ENCODE measurements at places on chromosomes 12 and 14.

GRCh38 chr12:89098441-89099112 is 253.7 kb downstream of the DUSP6 start:
- no peak for DNase-seq

GRCh38 chr12:1445807-1446206 is 148.6 kb downstream of the FBXL14 start:
- DNase-seq: no peak

DNA sequence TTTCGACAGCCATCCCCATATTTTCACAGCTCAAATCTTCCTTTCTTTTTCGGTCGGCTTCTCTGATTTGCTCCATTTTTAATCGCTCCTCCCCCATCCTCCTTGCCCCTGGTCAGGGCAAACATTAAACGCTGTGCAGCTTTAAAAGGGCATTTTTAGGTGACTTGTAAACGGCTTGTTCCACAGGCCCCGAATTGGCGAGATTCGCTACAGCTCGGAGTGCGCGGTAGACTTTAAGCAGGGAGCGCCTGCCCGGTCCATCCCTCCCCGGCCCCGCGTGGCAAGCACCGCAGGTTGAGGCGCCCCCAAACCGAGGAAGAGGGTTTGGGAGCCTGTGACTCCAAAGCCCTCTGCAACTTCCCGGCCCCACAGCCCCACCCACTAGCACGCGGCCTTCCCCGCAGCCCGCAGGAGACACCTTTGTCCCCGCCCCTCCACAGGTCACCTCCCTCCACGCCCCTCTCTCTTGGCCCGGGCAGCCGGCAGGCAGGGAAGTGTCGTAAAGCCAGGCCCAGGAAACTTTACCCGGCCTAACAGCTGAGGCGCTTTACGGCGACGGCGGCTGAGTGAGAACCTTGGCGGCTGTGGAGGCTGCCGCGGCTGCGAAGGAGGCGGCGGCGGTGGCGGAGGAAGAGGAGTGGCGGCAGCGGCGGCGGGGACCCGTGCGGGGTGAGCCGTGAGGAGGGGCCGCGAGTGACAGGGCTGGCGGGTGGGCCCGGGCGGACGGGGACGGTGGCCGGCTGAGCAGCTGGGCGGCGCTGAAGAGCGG is at the start of gene NAA30:
Gene NAA30 (plus strand): TSS at position 550 of the 769 bp plus-strand sequence. CDS start 372 bp downstream, outside the sequence.
- peak; percentile 85 for DNase-seq

GRCh38 chr12:46214668-46215436 is 54.0 kb downstream of the SLC38A1 start:
- peak; percentile 59 for DNase-seq

GRCh38 chr12:102874819-102875218 is 42.2 kb downstream of the PAH start:
- no peak for DNase-seq

- no peak for DNase-seq
Observed at GRCh38 chr12:2240984-2241383, 188.2 kb downstream of the CACNA1C start.

DNA sequence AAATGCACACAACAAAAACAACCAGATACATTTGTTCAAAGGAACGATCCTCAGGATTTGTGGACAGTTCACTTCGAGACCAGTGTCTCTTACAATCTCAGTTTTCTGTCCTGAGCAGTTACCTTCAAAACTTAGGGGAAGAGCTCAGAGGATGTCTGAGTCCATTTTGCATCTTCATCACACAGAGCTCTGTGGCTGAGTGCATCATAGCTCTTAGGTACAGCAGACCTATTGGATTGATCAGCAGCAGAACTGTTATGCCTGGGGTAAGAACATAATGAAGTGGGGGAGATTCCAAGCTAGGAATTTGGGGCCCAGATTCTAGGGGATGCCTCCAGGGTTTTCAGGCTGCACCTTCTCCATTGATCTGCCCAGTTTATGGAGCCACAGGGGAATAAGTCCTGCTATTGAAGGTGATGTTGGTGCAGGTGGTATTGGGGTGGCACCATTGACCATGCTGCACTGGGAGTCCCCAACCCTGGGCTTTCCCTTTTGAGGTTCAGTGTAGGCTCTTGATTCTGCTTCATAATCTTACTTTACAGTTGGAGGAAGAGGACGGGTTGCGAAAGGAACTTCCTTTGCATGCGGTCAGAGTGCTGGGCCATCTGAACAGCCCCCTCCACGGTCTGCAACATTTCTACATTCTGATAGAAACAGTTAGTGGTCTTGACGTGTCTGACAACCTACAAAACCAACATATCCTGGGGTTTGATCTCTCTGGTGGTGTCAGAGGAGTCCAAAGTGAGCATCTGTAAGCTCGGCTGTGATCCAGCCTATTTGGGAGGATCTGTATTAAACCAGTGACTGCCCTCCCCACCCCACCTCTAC is 112.8 kb downstream of the CHST11 start:
- DNase-seq: peak; percentile 11

DNA sequence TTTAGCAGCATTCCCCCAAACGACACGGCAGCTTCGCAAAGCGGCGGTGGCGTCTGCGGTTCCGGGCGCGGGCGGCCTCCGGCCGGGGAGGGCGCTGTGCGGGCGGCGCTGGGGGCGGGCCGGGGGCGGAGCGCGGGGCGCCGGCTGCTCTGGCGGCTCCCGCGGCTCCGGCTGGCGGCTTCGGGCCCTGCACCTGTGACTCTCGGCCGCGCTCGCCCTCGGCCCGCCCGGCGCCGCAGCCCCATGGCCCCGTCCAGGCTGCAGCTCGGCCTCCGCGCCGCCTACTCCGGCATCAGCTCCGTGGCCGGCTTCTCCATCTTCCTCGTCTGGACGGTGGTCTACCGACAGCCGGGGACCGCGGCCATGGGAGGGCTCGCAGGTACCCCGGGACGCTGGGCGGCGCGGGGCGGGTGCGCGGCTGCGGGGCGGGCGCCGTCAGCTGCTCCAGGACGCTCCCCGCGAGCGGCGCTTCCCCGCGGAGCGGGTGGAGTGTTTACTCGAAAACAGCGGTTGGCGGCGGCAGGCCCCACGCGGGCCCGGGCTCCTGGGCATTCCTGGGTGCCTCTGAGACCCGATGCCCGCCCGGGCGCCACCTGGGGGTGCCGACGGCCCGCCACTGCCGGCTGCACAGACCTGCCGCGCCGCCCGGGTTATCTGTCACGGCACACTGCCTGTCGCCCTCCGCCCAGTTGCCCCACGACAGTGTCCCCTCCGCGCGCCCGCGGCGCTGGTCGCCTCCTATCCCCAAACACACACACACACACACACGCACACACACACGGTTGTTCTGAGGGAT is at the start of gene SLC48A1:
Gene SLC48A1 (plus strand): TSS at position 177 of the 796 bp plus-strand sequence. CDS start 67 bp downstream, at position 244.
- no peak for DNase-seq

DNA sequence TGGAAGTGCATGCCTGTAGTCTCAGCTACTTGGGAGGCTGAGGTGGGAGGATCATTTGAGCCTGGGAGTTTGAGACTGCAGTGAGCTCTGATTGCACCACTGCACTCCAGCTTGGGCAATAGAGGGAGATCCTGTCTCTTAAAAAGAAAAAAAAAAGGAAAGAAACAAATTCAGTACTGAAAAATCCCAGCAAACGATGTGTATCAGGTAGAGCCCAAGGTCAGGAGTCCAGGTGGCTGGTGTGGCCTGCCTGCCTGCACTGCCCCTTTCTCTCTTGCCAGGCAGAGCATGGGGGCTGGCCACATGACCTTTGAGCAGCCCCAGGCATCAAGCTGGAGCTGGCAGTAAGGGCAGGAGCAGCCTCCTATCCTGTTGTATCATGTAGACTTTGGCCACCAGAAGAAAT is 31.8 kb downstream of the ELK3 start:
- DNase-seq: no peak

- DNase-seq: no peak
Observed at GRCh38 chr12:131794061-131794460, 34.1 kb upstream of the MMP17 start.

- no peak for DNase-seq
Observed at GRCh38 chr12:124481257-124481750, 86.1 kb downstream of the NCOR2 start.

GRCh38 chr14:32404784-32405573 is 75.9 kb downstream of the AKAP6 start:
- no peak for DNase-seq

DNA sequence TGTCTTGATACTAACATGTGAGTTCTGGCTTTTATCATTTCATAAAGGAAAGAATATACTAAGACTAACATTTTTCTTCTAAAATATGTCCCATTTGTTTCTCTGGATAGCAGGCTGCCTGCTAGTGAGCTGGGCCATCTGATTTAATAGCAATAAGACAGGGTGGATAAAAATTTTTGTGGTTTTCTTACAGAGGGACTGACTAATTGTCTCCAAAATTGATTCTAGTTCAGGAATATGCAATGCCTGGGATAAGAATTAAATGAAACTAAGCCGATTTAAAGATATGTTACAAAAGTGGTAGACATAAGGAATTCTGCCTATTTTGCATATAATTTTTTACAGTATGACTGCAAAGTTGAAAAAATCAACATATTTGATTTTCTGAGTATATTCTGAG is 252.9 kb upstream of the NAV3 start:
- no peak for DNase-seq

GRCh38 chr14:63543826-63544406 is 739 bp upstream of the PPP2R5E start:
- DNase-seq: no peak

DNA sequence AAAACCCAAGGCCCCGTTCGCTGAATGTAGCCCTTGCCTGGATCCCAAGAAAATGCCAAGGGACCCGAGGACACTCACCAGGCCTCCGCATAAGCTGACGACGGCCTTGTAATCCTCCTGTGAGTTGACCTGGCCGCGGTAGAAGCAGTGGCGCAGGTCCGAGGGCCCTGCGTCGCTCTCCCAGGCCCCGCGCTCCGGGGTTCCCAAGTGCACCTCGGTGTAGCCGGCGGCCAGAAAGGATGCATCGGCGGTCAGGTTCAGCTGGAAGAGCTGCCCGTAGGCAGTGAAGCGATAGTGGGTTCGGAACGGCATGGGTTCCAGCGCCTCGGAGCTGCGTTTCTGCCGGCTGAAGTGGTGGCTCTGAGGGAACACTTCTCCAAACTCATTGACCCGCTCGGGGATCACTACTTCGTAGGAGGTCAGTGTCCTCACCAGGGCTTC is 1.2 kb downstream of the ADAMTS20 start:
- DNase-seq: no peak

GRCh38 chr14:51328064-51328771 is 88.2 kb downstream of the TMX1 start:
- no peak for DNase-seq

DNA sequence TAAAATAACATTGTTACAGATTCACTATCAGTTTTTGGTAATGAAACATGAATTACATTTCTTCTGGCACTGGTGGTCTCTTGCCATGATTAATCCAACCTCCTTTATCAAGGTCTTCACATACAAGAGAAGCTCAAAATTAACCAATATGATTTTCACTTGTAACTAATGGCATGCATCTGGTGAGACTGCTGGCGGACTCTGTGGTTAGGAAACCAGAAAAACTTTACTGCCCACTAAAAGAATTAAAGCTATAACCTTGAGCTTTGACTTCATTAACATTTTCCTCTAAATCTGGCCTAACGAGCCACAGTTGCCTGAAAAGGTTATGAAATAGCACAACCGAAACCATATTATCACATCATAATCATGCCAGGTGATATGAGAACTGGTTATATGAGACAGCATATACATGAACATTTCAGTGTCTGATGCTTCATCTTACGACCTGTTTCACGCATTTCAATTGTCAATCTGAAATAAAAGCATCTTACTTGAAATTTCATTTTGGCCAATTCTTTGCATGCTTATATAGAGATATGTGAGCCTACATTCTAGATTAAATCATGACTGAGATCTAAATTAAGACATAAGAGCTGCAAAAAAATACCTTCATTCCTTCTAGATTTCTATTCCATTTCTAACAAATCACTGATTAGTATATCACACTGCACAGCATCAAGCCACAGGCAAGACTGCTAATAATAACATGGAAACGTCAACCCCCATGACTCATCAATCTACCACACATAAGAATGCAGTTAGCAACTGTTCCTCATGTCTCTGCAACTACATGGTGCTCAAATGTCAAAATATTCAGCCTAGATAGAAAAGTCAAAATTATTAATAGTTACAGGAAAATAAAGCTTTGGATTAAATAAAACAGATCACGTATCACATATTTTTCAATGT is 89.3 kb downstream of the OSBPL8 start:
- no peak for DNase-seq

DNA sequence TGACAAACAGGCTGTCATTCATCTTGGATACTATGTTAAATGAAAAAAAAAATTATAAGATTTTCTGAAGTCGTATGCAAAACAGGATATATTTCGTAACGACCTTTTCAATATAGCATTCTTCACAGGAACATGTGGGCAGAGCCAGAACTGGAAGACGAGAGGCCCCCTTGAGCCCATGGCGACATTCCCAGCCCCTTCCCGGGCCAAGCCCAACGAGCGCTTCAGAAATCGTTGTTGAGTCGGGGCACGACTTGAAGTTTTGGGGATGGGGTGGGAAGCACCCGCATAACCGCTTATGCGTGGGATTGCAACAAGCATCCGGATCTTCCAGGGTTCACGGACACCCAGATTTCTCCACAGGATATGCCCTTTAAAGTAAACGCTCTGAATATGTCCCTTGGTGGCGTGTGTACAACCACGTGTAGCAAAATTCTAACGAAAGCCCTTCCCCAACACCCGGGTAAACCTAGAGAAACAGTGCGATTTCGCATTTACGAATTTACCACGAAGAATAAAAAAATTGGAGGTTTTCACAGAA is 736 bp downstream of the C14orf39 start:
- DNase-seq: no peak

DNA sequence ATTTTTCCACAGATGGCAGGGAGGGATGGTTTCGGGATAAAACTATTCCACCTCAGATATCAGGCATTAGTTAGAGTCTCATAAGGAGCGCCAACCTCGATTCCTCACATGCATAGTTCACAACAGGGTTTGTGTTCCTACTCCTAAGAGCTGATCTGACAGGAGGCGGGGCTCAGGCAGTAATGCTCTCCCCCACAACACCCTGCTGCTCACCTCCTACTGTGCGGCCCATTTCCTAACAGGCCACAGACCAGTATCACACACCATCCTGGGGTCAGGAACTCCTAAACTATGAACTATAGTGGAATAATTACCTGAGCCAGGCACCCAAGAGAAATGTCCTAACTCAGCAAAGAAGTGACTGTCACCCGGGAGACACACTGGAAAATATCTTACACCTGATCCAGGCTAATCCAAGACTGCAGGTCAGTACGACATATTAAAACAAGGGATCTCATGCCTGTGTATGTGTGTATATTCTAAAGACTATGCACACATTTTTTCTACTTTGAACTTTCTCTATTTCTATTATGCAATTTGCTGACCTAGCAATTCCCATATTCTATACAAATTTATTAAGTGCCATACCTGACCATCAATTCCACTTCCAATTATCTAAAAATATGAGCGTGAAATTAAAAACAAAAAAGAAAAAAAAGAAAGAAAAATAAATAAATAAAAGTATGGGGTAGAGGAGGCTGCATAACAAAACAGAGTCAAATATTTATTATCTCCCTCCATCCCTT is 4.7 kb downstream of the NAA25 start:
- DNase-seq: no peak

All from activated CD8-positive, alpha-beta memory T cell treated with anti-CD3 and anti-CD28 coated beads for 1 hour (primary cell).